Epithelial cell of umbilical artery (primary cell): ENCODE measurements at places on chromosomes 1 and 21. TPM values are rescaled to one million over a fixed set of nuclear protein-coding genes. Genes with fewer than 3 reads are reported as not detected.

Gene LRRC38
- not detected in 2 replicates for total RNA-seq

Gene NPPB
- not detected in 2 replicates for total RNA-seq

Gene COL24A1
- under 0.01 TPM in 1 of 2 replicates, not detected in the other for total RNA-seq

Gene LMOD1
- total RNA-seq = under 0.01 and 0.15 TPM in 2 replicates

Gene FHAD1
- total RNA-seq = under 0.01 and 0.91 TPM in 2 replicates

Gene VTCN1
- not detected in 2 replicates for total RNA-seq

Gene SFN
- not detected in 2 replicates for total RNA-seq

Gene LDLRAD1
- not detected in 2 replicates for total RNA-seq

Gene U2AF1
- 48.4 and 58.5 TPM in 2 replicates for total RNA-seq
